ENCODE measurements at places on chromosomes 3 and 15.

GRCh38 chr15:69165637-69166025, 5.2 kb downstream of the GLCE start:
- DNase-seq: no peak

- DNase-seq: no peak
These were observed 189.0 kb upstream of the HES1 start for GRCh38 chr3:193946945-193947344.

DNA sequence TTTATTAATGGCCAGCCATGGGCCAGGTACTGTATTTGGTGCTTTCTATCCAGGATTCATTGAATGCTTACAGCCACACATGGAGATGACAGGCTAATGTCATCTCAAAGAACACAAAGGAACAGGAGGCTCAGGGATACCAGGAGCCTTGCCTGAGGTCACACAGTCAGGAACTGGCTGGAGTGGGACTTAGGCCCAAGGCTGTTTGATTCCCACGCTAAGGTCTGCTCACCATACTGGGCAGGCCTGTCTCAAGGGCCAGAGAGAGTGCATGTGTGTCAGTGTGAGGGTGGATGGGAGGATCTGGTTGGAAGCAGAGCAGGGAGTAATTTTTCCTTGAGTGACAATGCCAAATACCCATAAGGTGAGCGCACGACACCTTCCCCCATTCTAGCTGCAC, 37.6 kb downstream of the EPHB3 start:
- DNase-seq: no peak

DNA sequence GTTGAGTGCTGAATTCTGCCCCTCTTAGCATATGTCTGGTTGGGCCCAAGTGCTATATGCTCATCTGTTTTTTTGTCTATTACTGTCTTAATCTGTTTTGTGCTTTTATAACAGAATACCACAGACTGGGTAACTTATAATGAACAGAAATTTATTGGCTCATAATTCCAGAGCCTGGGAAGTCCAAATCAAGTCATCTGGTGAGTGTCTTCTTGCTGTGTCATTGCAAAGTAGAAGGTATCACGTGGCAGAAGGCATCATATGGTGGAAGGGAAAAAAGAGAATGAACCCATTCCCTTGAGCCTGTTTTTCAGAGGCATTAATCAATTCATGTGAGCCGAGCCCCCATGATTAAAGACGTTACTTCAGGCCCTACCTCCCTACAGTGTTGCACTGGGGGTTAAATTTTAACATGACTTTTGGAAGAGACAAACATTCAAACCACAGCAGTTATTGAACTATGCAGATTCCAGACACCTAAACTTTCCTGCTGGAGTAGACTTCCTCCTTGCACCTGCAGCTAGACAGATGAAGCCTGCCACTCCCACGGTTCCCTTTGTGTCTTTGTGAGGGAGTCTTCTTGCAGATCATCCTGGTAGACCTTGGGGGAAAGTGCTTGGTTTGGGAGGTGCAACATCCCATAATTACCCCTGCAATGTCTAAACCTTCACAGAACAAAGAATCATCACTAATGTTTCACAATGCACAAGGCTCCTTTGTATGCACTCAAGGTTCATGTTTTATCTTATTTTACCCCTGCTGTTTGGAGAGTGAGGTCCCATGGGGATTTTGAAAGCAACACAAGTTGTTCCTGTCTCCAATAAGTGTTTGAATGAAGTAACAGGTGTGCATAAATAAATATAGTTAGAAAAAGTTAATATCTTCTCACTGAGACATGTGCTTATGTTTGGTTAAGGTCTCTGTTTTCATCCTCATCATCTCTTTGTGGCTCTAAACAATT, 64.7 kb upstream of the XCR1 start:
- DNase-seq: no peak

DNA sequence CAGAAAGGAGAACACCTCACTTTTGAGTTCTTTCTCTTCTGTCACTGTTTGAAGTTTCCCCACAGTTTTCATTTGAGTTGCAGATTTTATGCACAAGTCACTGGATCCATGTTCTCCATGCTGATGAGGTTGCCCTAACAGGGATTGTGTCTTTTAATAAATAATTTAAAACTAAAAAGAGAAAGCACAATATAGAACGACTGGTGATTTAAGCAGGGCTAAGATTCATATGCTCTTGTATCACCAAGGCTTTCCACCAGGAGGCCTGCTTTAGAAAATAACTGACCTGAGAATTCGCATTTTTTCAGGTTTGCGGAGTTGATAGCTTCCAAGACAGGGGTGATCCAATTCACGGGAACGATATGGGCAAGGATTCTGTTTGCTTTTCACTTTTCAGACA, 252.0 kb upstream of the VEPH1 start:
- no peak for DNase-seq

GRCh38 chr15:94875550-94875949, 644.2 kb downstream of the MCTP2 start:
- DNase-seq: no peak

- no peak for DNase-seq
These were observed 33.9 kb downstream of the FSTL1 start for GRCh38 chr3:120416868-120417267.

DNA sequence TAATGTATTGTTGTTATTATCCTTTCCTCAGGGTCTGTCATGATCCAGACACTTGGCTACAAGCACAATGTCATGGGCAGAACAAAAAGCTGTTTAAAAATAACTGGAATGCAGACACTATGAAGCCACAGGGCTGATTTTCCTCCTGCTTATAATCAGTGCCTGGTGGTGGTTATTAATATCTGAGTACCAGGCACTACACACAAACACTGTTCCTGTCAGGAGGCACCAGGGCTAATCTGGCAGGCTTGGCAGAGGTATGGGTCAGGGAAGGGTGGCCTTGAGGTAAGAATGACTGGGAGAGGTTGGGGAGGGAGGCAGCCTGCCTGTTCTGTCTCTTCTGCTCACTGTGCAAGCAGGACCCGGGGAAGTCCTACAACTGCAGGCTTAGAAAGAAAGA, 67.2 kb downstream of the WDR76 start:
- DNase-seq: no peak

GRCh38 chr3:119018690-119019463, 15.8 kb downstream of the IGSF11 start:
- DNase-seq: no peak

GRCh38 chr15:29045717-29046116, 159.9 kb downstream of the APBA2 start:
- no peak for DNase-seq

GRCh38 chr15:92365084-92365483, 28.6 kb upstream of the ST8SIA2 start:
- no peak for DNase-seq

GRCh38 chr3:137854533-137855261, 90.6 kb downstream of the SOX14 start:
- DNase-seq: no peak

DNA sequence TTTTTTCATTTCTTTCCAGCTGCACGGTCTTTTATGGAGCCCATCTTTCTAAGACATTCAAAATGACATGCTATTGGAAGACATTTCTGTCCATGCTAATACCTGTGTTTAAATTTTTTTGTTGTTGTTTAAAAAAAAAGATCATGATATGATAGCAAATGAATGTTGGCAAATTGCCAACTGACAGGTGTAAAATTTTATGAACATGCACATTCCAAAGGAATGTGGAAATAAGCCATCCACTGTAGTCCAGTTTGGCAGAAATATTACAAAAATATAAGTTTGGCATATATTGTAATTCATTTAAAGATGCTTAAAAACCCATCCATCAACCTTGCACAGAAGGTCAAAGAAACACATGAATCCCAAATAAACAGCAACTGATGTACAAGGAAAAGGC, 75.6 kb upstream of the WNT5A start:
- DNase-seq: peak; percentile 1

DNA sequence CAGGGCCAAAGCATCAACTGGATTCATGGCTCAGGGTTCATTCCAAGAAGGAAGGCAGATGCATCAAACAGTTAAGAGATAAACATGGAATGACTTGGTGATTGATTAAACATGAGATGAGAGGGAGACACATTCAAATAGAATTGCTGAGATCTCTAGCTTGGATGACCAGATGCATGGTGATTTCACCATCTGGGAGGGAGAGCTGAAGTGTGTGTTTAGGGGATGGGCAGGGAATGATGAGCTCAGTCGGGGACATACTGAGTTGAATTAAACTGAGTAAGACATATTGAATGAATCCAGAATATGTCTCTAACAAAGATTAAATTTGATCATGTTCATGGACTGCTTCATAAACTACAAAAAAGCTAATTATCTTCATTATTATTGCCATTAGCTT, 35.5 kb downstream of the CADPS start:
- no peak for DNase-seq

DNA sequence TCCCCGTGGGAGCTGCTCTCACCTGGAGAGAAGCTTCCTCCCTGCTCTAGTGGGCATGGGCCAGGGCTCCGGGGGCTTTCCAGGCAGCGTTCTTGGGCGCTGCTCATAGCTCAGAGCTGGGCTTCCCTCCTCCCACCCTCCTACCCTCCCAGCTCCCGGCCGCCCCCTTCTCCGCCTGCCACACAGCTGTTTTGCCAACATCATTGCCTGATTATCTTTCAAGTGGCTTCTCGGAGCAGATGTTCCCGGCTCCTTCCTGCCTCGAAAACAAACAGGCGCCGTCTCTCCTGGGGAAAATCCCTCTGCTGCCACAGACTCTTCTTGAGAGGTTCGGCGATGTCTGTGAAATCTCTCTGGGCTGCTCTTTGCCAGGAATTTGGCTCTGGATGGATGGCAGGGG, 195.6 kb downstream of the RPLP1 start:
- no peak for DNase-seq

- DNase-seq: no peak
These were observed 48.1 kb upstream of the CRBN start for GRCh38 chr3:3227640-3228039.

- no peak for DNase-seq
These were observed 187.4 kb downstream of the FOXP1 start for GRCh38 chr3:71395927-71396695.

GRCh38 chr3:195113048-195113447, 157.9 kb downstream of the XXYLT1 start:
- DNase-seq: no peak

- peak; percentile 27 for DNase-seq
These were observed at the start of gene FSTL1 for GRCh38 chr3:120450600-120451271. FSTL1 (minus strand) TSS chr3:120450992; CDS start chr3:120450746, 246 bp downstream.

DNA sequence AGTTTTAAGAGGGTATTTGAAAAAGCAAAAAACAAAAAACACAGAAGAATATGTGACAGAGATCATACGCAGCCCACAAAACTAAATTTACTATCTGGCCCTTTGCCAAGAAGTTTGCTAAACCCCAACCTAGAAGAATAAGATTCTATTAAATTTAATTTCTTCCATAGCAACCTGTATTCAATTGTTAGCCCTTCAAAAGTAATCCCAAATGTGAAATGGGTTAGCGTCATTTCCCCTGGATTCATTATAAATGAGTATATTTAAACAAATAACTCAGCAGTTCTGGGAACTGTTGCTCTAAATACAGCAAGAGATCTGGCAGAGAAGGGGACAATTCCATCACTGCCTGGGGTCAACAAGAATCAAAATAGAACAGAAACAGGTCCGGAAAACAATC, 56.8 kb downstream of the CERS3 start:
- DNase-seq: no peak

- no peak for DNase-seq
These were observed 138.4 kb downstream of the PLCL2 start for GRCh38 chr3:17023006-17023664.

DNA sequence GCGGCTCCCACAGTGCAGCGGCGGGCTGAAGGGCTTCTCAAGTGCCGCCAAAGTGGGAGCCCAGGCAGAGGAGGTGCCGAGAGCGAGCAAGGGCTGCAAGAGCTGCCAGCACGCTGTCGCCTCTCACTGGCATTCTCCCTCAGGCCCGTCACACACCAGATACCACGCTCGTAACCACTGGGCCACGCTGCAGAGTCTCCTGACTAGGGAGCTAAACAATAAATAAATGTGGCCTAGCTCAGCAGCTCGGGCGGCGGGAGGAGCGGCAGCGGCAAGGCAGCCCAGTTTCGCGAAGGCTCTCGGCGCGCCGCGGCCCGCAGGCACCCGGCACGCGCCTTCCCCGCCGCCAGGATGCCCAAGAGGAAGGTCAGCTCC, 55.9 kb upstream of the FAM174B start:
- no peak for DNase-seq

GRCh38 chr15:101458158-101458900, 31.2 kb downstream of the PCSK6 start:
- DNase-seq: no peak

- DNase-seq: no peak
These were observed 151.6 kb downstream of the SLCO3A1 start for GRCh38 chr15:92005154-92005553.

GRCh38 chr15:66231394-66232266, 21.9 kb downstream of the MEGF11 start:
- no peak for DNase-seq

DNA sequence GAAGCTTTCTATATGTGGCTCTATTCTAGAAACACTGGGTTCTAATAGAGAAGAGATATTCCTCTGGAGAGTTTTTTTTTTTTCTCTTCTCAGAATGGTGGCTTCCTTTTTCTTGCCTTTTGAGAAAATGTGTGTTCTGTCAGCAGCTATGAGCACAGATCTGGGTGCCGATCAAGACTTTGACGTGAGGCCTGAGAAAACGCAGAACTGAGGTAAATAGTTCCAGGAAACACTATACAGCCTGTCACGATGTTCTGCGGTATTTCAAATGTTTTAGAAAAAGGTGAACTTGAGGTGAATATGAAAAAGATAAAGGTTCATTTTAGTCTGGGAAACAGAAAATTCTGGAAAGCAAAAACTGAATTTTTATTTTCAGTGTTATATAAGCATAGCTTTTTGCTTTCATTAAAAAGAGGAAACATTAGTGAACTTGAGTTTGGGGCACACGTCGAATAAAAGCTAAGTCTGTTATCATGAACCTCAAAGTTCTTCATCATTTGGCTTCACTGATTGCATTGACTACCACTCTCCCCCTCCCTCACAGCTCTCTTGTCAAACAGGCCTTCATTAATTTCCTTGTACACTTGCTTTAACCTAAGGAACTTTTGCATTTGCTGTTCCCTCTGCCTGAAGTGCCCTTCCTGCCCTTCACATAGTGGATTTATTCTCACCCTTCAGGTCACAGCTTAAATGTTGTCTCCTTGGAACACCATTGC, 265.1 kb downstream of the NFKBIZ start:
- no peak for DNase-seq

GRCh38 chr15:36632226-36632625, 52.8 kb downstream of the CDIN1 start:
- no peak for DNase-seq

- DNase-seq: no peak
These were observed 26.4 kb upstream of the SCN10A start for GRCh38 chr3:38842266-38842965.

- no peak for DNase-seq
These were observed 259.1 kb upstream of the ARPP21 start for GRCh38 chr3:35380196-35380595.

GRCh38 chr3:102224171-102224570, 210.6 kb upstream of the ZPLD1 start:
- DNase-seq: peak; percentile 38

GRCh38 chr3:111764645-111765091, 94.4 kb upstream of the PHLDB2 start:
- no peak for DNase-seq

DNA sequence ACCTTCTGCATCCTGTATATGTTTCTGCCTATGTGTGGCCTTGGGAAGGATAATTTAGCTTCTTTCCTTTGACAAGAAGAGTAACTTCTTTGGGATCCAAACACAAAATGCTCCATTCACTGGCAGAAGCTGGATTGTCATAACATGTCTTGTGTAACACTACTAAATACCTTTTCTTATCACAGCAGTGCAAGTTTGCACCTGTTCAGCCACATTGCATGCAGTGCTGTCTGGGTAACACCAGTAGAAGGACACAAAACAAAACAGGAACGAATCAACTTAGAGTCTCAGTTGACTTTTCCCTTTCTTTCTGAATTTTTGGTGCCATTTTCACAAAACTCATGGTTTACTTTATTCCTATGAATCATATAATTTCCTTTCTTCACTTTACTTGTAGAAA, 43.6 kb upstream of the TNIK start:
- DNase-seq: no peak

Measured in hematopoietic multipotent progenitor cell treated with erythropoietin and hydrocortisone succinate and interleukin-3 and kit ligand, for 6 days (in vitro differentiated cells).